ENCODE measurements at places on chromosomes 6 and 20.

- peak; percentile 86 for DNase-seq
Observed at GRCh38 chr20:63979557-63980316, at the start of gene SAMD10. Gene SAMD10 (minus strand): TSS chr20:63979642. CDS start chr20:63979467, 175 bp downstream.

DNA sequence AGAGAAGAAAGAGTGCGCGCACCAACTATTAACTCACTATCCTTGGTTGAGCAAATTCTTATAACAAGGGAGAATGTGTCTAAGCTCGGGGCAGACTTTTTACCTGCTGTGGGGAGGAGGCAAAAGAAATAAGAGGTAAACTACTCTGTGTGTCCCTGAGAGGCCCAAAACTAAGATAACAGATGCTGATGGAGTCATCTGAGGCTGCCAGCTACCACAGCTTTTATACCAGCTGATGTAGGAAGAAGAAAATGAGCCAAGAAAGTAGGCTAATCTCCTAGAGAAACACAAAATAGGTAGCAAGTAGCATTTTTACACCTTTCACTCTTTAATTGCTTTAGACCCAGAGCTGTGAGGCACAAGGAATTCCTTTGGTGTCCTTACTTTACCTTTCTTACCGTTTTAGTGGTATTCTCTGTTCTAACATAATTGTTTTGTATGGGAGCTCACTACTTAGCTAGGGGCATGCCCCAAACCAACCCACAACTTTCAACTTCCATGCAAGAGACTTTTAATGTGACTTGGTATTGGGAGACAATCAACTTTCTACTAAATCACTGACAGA is 27.8 kb upstream of the PIM1 start:
- no peak for DNase-seq

DNA sequence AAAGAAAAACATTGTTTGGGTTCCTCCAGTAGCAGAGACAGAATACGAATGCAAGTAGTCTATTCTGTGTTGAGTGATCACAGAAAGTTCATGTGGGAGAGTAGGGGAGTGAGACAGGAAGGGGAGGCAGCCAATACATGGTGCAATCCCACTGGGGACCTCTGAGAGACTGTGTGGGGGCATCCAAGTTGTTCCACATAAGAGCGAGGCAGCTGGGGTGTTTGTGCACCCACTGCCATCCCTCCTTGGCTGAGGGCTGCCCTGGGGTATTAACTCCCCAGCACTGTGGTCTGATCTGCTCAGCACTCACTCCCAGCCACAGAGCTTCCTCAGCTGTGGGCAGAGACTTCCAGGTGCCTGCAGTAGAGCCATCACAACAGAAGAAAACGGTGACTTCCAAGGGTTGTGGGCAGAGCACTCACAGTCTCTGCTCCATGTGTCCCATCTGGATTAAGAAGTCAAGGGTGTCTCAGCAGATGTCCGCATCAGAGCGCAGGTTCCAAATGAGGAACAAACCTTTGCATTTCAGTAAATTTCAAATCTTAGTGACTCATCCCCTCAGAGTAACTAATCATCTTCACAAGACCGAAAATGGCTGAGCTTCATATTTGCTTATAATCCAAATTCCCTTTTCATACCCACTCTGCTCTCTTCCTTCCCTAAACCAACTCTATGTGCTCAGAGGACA is 101.9 kb upstream of the NAA20 start:
- DNase-seq, result no peak

DNA sequence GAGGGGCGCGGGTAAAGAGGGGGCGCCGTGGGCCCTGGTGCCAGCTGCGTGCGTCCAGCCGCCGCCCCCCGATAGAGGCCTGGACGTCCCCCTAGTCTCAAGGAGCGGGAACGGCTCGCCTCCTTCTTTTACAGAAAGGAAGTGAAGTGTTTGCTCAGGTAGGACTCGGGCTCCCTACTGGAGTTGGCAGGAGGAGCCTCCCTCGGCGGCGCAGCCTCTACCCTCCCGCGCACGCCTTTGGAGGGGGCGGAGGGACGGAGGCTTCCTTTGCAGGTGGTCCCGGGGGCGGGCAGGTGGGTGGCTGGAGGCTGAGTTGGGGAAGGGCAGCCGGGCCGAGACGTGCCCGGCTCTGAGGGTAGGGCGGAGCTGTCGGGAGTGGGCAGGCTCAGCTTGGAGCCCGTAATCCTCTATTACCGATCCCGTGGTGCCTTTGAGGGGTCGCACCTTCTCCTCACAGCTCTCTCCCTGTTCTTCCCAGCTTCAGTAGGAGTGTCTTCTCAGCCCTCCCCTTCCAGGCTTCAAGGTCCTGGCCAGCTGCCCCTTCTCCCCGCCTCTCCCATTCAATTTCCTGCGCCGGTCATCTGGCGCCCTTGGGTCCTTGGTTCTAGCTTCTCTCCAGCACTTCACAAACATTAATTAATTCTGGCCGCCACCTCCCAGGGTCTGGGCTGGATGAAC is 728 bp downstream of the ITPR3 start:
- peak; percentile 41 for DNase-seq

- DNase-seq, result no peak
Observed at GRCh38 chr6:119426619-119427018, 77.1 kb upstream of the MAN1A1 start.

Data from CD8-positive, alpha-beta T cell (primary cell).